ENCODE measurements at places on chromosomes 1 and 21.

GRCh38 chr1:17636612-17637011, 97.1 kb downstream of the ARHGEF10L start:
- DNase-seq = no peak

GRCh38 chr1:226108935-226109828, 46.7 kb downstream of the H3-3A start:
- no peak for DNase-seq

DNA sequence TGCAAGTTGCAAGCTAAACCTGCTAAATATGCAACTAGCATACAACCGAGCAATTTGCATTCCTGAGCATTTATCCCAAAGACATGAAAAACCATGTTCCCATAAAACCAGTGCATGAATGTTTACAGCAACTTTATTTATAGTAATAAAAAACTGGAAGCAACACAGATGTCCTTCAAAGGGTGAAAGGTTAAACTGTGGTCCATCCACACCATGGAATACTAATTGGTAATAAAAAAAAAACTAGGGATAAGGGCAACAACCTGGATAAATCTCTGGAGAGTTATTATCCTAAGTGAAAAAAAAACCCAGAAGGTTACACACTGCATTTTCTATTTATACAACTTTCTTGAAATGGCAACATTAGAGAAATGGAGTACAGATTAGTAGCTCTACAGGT, 474.1 kb downstream of the SMYD3 start:
- no peak for DNase-seq

DNA sequence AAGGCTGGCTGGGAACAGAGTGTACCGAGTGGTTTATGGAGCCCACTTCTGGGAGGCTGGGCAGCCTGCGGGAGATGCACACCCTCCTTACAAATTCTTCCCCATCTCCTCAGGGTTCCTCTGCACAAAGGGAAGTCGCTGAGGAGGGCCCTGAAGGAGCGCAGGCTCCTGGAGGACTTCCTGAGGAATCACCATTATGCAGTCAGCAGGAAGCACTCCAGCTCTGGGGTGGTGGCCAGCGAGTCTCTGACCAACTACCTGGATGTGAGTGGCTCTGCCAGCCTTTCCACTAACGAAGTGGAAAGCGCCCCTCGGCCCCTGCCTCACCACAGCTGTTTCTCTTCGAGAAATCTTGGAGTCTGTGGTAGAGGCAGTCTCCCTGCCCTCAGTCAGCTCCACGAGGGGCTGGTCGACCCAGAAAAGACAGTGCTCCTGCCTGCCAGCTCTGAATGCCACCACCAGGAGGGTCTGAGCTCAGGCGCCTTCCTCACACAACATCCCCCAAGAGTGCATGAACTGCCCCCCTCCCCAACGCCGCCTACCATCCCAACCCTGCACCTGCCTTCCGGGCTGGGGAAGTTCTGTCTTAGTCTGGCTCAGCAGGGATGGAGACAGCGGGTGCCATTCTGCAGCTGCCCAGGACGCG, 31.8 kb downstream of the PROK1 start:
- DNase-seq = no peak

GRCh38 chr1:227901906-227902640, 45.7 kb downstream of the WNT9A start:
- DNase-seq = no peak

GRCh38 chr21:14046401-14046800, 164.4 kb downstream of the LIPI start:
- no peak for DNase-seq

DNA sequence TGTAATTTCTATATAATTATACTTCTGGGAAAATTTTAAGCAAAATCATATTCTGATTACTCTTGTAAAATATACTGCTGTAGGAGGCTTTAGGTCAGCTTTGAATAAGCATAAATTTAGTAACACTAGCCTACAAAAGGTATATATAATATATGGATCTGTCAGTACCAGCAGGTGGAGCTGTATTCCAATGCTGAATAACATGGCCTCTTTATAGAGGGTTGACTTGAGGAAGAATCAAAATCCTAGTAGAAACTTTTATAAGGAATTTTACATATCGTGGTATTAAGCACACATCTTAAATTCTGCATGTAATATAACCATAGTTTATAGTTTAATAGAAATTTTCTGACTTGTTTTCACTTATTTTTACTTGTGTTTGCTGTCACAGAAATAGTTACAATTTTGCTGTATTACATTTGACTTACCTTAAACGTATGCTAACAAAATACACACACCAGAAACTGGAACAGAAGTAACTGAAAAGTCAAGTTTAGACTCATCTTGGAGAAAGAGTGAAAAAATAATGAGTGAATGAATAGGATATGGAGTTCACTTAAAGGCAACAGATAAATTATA, 79.3 kb downstream of the HMCN1 start:
- no peak for DNase-seq

GRCh38 chr1:32859915-32860314, 10.8 kb downstream of the FNDC5 start:
- no peak for DNase-seq

DNA sequence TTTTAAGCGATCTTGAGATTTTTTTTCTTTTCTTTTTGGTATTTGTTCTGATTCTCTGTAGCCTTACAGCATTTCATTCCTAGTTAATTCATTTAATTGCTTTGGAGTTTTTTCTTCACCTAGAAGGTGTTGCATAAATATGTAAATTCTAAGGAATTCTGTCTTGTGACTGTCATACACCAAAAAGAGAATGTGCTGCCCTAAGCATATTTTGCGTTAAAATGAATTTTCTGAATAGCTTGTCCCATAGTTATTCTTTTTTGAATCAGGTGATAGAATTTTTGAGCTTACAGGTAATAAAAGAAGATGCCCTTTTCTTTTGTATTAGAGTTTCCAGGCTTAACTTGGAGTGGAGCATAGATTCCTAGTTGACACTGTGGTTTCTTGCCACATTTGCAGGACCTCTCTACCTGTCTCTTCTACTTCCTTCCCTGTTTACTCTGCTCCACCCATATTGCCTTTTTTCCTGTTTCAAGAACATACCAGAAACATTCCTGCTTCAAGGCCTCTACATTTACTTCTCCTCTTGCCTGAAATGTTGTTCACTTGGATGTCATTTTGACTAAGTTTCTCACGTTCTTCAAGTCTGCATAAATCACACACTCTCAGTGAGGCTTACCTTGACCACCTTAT, 53.2 kb downstream of the KIF1B start:
- DNase-seq = no peak

DNA sequence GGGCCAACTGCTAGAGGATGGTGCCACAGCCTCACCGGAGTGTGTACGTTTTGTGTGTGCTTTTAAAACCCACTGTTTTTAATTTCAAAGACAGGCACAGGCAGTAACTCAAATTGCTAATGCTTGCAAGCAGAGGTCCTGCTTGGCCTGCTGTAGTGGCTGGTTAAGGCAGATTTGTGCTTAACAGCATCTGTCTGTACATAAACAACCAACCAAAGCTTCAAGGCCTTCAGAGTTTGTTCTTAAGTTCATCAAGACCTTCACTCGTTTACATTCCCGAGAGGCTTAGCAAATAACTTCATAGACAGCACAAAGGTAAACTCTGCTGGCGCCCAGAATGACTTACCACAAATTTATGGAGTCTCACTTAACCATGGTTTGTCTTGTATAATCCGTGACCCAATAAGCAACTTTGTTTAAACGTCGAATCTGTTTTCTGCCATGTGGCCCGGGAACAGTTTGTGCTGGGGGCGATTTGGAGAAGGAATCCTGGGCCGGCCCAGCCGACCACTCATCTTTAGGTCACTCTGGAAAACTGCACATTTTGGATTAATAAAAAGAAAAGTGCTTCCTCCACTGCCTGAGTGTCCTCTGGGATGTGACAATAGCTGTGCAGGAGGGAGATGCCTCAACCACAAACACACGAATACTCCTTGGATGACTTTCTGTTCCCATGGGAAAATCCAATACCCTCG, 58.1 kb downstream of the CAPZB start:
- no peak for DNase-seq

- no peak for DNase-seq
Observed at GRCh38 chr1:175540896-175541645, 202.3 kb downstream of the TNR start.

- no peak for DNase-seq
Observed at GRCh38 chr21:38351961-38352521, 95.2 kb downstream of the KCNJ15 start.

GRCh38 chr1:228238007-228238406, 30.2 kb downstream of the OBSCN start:
- DNase-seq = no peak

GRCh38 chr1:54291276-54292001, 91.5 kb downstream of the MRPL37 start:
- no peak for DNase-seq

DNA sequence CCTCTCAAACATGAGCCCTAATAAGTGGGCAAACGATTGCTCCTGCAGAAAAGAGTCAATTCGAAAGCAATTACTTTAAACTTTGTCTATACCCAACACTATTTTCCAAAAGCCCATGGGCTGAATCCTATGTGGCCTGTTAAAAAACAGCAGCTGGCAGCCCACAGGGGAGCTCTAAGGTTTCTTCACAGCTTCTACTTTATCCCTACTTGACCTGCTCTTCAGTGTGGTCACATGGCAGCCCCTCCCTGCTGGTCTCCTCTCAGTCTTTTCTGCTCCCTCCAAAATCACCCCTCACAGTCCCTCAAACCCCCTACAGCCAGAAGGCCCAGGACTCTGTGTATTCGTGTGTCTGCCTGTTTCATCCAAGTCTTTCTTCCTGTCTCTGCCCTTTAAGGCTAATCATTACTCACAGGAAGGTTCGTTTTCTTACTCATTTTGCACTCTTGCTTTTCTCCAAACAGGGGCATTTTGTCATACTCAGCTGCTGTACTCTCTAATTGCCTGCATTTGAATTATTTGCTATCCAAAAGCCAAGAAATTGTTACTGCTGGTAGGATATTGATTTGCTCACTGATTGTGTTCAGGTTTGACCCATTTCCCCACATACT, 62.4 kb upstream of the FAM3B start:
- no peak for DNase-seq

GRCh38 chr1:85697895-85698294, 10.3 kb downstream of the ZNHIT6 start:
- DNase-seq = no peak

DNA sequence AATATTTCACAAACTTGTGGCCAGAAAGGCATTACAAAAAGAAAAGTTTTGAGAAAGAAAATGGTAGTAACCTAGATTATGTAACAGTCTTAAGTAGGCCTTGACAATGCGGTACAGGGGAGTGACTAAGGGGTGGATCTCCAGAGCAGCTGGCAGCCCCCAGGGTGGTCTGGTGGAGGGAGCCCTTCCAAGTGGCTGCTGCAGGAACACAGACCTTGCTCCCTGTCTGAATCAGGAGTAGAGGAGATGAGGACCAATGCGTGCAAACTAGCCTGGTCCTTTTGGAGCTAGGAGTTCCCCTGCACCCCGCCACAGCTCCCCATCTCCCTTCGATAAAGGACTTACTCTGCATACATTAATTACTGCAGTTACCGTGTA, 189.0 kb downstream of the NFIA start:
- no peak for DNase-seq

DNA sequence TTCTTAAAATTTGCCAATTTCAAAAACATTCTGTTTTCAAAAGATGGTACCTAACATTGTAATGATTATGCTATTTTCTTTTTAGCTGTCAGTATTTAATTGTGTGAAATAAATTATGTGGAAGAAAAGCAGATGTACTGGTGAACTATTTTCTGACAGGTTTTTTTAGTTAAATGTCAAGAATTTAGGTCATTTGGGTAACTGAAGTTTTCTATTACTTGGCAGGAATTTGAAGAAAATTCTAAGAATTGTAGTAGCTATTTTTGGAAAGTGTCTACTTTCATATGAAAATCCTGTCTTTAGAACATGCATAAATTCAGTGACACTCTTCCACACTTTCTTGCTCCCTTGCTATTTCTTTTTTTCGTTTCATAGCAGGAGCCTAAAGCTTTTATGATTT, 28.5 kb upstream of the PTPRC start:
- DNase-seq = no peak
